Stimulated activated CD4-positive, alpha-beta T cell treated with anti-CD3 and anti-CD28 coated beads, Interleukin-12 subunit alpha, Interleukin-12 subunit beta, amount 100 ng/mL, for 48 hours (primary cell): ENCODE measurements at places on chromosomes 2 and 18.

DNA sequence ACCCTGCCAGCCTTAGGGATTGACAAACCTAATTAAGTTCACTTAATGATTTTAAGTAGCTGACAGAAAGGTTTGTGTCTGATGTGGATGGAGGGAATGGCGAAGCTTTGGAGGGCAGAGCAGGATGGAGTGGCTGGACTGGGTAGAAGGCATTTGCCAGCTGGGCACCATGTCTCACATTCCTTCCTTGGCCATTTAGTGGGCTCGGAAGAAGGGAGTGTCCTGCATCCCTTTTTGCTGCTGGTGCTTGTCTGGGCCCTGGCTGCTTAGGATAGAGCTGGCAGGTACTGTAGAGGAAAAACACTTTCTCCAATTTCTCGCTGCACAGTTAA, 166.7 kb downstream of the CLIP4 start:
- no peak for DNase-seq

DNA sequence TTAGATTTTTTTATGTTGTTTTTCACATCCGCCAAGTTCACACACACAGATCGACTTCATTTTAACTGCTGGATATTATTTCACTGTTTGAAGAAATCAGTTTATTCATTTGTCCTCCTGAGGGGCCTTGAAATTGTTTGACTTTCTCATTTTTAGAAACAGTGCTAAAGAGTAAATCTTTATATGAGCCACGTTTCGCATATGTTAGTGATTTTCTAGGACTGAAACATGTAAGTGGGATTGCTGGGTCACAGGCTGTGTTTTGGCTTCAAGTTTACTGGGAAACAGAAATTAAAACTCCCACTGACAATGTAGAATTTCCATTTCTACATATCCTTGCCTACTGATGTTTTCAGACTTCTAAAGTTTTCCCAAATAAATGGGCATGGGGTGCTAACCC, 363.8 kb downstream of the NCKAP5 start:
- DNase-seq: no peak

- DNase-seq: no peak
These were observed 33.3 kb downstream of the CNGA3 start for GRCh38 chr2:98379311-98380202.

DNA sequence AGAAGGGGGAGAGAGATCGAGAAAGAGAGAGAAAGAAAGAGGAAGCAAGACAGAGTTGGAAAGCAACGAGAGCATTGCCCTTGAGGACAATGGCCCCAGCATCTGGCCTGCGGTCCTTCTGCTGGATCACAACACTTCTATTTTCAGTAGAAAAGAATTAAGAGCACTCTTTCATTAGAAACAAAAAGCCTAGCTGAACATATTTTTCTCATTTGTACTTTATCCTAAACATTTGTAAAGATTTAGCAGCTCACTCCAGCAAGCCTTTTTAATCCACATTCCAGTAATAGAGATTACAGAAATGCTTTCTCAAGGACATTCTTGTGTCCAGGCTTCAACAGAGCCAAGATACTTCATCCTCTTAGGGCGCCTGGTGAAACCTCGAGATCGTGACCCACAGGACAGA, 31.6 kb upstream of the AFF3 start:
- no peak for DNase-seq

DNA sequence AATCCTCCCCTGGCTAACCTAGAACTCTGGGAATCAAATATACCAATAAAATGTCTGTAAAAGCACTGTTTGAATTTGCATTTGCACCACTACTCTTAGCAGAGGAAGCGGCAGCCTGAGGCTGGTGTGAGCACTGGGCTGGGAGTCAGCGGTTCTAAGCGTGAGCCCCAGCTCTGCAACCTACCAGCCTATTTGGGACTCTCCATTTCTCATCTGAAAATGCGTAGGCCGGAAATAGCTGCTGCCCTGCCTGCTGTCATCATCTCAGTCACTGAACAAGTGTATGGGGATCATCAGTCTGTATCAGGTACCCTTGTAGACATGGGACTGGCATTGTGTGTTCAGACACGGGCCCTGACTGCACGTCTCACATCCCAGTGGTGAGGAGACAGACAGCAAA, 194.3 kb downstream of the ANKRD30B start:
- DNase-seq: no peak

DNA sequence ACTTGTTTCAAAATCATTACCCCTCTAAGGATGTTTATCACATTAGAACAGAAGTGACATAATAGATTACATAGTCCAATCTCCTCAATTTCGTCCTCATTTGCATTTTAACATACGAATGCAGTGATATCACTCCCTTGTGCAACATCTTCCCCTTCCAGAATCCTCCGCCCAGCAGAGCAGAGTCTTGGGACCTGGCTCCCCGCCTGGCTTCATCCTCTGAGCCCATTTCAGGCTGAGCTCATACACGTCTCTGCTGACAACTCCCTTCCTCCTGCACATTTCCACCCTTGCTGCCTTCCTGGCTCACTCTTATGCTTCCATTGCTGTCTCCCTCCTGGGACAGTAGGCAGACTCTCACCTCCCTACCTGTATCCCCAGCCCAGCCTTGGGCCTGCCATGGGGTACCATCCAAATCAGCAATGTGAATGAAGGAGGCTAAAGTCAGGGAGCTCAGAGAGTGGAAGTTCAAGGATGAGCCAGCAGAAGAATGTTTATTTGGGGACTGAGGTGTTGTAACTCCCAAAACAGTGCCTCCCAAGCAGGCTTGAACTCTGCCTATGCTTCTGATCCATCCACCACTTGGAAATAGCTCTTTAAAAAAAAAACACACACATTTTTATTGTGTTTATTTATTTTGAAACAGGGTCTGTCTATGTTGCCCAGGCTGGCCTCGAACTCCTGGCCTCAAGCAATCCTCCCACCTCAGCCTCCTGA, 165.2 kb downstream of the TMEM200C start:
- DNase-seq: no peak

GRCh38 chr2:28201671-28202180, 190.9 kb upstream of the FOSL2 start:
- DNase-seq: no peak

DNA sequence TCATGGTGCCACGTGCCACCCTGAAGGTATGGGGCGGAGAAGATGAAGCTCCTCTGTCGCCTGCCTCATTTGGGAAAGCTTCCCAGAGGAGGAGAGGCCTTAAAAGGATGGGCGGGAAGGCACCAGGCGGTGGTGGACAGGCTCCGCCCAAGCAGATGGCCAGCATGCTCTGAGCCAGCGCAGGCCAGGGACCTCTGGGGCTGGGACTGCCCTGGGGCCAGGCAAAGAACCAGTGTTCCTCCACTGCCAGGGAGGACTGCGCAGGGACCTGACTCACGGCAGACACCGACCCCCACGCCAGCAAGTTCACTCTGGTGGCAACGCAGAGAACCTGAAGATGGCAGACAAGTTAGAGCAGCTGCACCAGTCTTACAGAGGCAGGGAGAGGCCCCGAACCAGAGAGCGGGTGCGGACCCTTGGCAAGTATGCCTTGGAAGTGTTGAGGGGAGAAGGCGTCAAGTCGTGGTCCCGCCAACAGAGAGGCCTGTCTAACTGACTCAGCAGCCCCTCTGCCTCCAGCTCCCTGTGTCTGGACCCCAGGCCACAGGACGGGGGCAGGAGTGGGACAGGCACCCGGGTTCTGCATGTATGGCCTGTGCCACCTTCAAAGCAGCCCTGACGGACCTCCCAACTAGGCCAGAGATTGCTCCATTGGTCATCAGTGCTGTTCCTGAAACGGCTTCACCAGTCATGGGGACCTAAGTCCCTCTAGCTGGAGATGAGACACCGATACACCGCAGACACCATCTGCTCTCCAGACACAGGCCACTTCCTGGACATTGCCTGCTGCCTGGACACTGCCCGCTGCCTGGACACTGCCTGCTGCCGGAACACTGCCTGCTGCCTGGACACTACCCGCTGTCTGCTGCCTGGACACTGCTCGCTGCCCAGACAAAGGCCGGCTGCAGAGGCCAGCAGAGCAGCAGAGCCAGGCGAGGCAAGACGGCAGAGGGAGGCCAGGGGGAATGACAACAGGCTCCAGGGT, 124.7 kb downstream of the HDAC4 start:
- no peak for DNase-seq
